ENCODE measurements at places on chromosomes 16 and 17. TPM values are rescaled to one million over a fixed set of nuclear protein-coding genes. Genes with fewer than 3 reads are reported as not detected.

PRR11 gene
- total RNA-seq = 35.7 TPM

TBL3 gene
- total RNA-seq = 25.8 TPM

DNA sequence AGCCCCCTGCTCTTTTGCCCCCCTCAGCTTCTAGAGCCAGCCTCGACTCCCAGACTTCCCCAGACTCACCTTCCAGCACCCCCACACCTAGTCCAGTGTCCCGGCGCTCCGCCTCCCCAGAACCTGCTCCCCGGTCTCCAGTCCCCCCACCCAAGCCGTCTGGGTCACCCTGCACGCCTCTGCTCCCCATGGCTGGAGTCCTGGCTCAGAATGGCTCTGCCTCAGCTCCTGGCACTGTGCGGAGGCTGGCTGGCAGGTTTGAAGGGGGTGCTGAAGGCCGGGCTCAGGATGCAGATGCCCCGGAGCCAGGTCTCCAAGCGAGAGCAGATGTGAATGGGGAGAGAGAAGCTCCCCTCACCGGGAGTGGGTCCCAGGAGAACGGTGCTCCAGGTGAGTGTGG, 2.2 kb downstream of the ARHGEF15 start:
- no peak overlapping the region for H3K27ac ChIP-seq
- H3K4me3 ChIP-seq = no peak overlapping the region
- peaks cover 5% of the 10 kb centered on the region for H3K4me1 ChIP-seq

CLEC10A gene
- not detected for total RNA-seq

- no peak overlapping the region for H3K4me3 ChIP-seq
- H3K36me3 ChIP-seq = no peaks in the 10 kb centered on the region
- H3K4me1 ChIP-seq = peaks cover 37% of the 10 kb centered on the region
- no peak overlapping the region for H3K27ac ChIP-seq
- DNase-seq = peak; percentile 48
These were observed 25.0 kb upstream of the SYT17 start for GRCh38 chr16:19142939-19143598.

- no peaks in the 10 kb centered on the region for H3K27me3 ChIP-seq
- no peak overlapping the region for H3K4me3 ChIP-seq
- H3K27ac ChIP-seq = peak overlapping the region; percentile 50
These were observed 71.8 kb downstream of the ABHD15 start for GRCh38 chr17:29495011-29495410.

NEURL4 gene
- 39.3 TPM for total RNA-seq

DNA sequence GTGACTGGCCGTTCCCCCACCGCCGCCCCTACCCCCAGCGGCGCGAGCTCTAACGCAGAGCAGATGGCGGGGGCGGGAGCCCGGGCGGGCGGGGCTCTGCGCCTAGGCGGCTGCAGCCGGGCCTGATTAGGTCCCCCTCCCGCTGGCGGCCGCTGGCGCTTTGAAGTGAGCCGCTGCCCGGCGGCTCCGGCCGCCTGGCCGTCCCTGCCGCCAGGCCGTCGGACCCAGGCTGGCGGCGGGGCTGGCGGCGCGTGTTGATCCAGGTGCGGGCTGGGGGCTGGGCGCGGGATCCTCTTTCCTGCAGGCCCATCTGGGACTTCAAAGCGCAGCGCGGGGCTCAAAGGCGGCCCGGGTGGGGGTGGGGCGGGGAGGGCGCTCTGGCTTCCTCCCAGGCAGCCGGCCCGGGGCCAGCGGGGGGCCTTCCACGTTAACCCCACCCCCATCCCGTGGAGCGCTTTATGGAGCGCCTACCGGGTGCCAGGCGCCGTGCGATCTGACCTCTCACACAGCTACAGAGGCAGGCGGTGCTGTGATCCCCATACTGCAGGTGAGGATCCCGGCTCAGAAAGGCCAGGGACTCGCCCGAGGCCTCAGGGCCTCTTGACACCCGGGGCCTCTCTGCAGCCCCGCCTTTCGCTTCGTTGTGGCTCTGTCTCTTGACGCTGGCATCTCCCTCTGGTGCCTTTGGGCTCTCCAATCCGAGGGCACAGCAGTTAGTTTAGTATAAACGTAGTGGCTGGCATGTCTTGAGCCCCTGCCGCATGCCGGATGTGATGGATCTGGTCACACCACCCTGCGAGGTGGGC, 80.0 kb upstream of the NKD1 start:
- peaks cover 2% of the 10 kb centered on the region for H3K27me3 ChIP-seq
- no peak overlapping the region for H3K27ac ChIP-seq
- H3K4me1 ChIP-seq = peaks cover under 1% of the 10 kb centered on the region
- DNase-seq = no peak
- no peaks in the 10 kb centered on the region for H3K36me3 ChIP-seq

DNA sequence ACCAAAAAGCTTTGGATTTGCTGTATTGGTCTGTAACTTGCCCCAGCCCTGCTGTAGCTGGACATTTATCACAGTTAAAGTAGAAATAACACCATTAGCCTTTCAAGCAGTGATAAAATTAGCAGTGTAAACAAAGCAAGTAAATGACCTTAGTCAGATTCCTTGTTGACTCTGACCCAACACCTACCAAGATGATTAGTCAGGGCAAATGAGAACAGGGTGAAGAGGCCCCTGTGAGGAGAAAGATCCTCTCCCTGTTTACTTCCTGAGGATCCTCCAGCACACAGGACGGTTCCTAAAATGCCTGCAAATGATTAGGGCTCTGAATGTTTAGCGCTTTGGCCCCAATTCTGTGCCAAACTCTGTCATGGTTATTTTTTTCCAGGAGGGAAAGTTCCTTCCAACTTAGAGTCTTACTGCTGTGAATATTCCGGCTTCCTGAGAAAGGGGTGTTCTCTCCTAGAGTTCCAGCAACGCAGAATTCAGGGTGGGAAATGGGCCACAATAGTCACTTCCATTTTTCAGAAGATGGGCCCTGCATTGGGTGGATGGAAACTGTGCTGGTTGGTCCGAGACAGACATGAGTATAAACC, 259.0 kb upstream of the MYOCD start:
- no peaks in the 10 kb centered on the region for H3K4me1 ChIP-seq
- no peak overlapping the region for H3K4me3 ChIP-seq
- no peak overlapping the region for H3K27ac ChIP-seq

CDK5R1 gene
- 4.4 TPM for total RNA-seq

GRCh38 chr16:69311533-69312387, 610 bp downstream of the VPS4A start:
- H3K27me3 ChIP-seq = no peaks in the 10 kb centered on the region
- H3K4me3 ChIP-seq = peak overlapping the region; percentile 91
- peaks cover 16% of the 10 kb centered on the region for H3K4me1 ChIP-seq

DNA sequence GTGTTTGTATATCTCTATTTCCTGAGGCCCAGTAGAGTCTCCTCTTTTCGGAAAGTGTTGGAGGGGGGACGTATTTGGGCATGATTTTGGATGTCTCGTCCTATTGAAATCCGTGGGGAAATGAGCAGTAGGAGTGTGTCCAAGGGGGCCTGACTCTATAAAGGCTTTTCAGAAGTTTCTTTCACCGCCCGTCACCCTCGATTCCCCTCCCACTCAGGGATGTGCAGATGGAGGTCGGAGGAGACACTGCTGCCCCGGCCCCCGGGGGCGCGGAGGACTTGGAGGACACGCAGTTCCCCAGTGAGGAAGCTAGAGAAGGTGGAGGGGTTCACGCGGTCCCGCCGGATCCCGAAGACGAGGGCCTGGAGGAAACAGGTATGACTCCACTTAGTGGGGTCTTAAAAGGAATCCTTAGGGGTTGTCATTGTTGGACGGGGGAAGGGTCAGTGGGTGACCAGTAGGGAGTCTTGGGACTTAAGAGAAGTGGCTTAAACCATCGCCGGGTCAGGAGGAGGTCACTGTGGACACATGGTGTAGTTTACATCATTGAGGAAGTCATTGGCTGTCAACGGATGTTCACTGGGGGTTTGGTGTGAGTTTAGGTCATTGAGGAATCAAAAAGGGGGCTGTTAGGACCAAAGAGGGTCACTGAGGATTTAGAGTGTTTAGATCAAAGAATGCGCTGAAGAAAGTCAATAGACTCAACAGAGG, 424 bp downstream of the MON1B start:
- H3K4me1 ChIP-seq = peaks cover 26% of the 10 kb centered on the region
- peaks cover 21% of the 10 kb centered on the region for H3K36me3 ChIP-seq
- no peak for DNase-seq

GRCh38 chr17:27430882-27431491, 25.3 kb upstream of the KSR1 start:
- H3K4me1 ChIP-seq = no peaks in the 10 kb centered on the region
- H3K36me3 ChIP-seq = no peaks in the 10 kb centered on the region
- H3K4me3 ChIP-seq = no peak overlapping the region
- DNase-seq = peak; percentile 66
- H3K27ac ChIP-seq = no peak overlapping the region

DNA sequence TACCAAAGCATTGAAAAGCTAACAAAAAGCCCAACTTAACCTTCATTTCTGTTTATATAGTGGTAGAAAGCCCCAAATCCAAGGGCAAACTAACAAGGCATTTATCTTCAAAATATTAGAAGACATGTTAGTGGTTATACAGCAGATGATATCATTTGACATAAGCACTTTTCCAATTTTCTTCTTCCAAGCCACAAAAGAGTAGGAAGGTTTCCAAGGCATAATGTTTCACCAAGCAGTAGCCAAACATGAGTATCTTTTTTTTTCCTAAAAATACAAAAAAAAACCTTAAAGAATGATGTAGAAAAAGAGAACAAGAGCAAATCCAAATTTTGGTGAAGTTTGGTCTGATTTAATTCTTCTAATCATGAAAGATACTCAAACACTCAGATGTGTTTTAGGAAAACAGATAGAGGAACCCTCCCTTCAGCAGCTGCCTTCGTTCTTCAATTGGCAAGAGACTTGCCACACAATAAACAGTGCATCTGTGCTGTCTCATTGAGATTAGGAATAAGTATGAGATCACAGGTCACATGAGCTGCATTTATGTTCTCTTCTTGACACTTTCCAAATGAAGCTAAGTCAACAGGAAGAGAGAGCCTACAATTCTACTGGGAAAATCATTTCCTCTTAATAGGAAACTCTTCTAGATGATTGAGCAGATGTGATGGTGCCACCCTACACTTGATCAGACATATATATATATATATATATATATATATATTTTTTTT, 106.7 kb downstream of the TTC19 start:
- no peak overlapping the region for H3K4me3 ChIP-seq
- H3K27me3 ChIP-seq = no peaks in the 10 kb centered on the region
- no peak for DNase-seq

DNA sequence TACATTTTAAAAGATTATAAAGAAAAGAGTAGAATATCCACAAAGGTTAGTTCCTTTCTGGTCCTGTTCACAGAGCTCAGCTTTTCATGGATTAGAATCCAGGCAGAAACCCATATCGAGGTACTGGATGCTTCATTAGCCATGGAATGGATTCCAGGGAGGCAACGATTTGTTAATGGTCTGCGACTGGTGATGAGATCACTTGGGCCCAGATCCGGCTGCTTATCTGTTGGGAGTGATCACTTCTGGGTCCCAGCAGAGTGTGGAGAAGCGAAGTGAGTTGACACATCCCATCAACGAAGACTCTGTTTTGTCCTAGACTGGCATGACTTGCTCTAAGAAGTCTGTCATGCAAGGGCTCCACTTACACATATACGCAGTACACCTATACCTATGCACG, 165.8 kb downstream of the MAF start:
- H3K27ac ChIP-seq = no peak overlapping the region
- no peaks in the 10 kb centered on the region for H3K27me3 ChIP-seq
- DNase-seq = no peak
- peaks cover 11% of the 10 kb centered on the region for H3K4me1 ChIP-seq

DNA sequence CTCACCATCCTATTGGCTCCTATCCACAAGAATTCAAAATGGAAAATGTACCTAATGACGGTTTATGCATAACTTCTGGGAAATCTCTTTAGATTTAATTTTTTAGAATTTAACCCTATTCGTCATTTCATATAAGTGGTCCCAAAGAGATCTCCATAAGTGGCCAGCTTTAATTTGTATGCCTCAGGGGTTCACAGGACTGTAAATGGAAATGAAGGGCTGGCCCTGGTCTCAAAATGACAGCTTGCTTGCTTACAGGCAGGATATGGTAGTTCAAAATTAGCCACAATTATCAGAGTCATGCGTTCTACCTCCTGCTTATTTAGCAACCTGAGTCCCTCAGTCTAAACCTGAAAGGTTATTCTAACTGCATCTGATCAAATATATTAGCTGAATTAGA, 6.6 kb upstream of the NACA2 start:
- no peak overlapping the region for H3K4me3 ChIP-seq
- no peaks in the 10 kb centered on the region for H3K36me3 ChIP-seq

CEP295NL gene
- total RNA-seq = 0.86 TPM

DNA sequence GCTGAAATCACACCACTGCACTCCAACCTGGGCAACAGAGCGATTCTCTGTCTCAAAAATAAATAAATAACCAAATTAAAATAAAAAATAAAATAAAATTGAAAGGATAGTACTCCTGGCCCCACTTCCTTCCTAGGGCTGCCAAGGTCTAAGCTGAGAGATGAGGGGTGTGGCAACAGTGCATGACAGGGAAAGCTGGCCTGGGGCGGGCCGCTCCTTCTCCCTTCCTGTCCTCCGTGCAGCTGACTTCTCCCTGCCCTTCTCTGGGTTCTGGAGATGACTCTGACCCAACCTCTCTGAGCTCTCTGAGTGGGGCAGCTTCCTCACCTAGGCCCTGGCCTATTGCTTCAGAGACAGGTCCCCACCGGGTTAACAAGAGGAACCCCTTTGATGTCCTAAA, 8.7 kb upstream of the SLC25A39 start:
- H3K4me1 ChIP-seq = peaks cover 8% of the 10 kb centered on the region
- peak; percentile 55 for DNase-seq
- H3K4me3 ChIP-seq = no peak overlapping the region

TMEM220 gene
- 0.96 TPM for total RNA-seq

DNA sequence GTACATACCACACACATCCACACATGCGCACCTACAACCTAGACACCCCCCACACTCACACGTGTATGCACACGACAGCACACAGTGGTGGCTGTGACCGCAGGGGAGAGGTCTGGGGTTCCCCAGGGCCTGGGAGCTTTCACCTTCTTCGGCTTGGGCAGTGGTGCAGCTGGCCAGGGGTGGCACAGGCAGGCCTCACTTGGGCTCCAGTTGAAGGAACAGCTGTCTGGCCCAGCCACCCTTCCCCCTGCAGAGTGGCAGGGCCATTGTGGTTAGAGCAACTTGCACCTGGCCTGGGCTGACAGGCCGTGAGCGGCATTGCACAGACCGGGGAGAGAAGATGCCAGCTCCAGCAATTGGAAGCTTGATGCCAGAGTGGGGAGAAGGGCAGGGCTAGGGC, 114.5 kb upstream of the GSE1 start:
- no peaks in the 10 kb centered on the region for H3K4me1 ChIP-seq
- no peak overlapping the region for H3K27ac ChIP-seq
- no peak overlapping the region for H3K4me3 ChIP-seq
- H3K27me3 ChIP-seq = no peaks in the 10 kb centered on the region

Measured in MCF 10A (cell line).